ENCODE measurements at places on chromosomes 11 and 22.

DNA sequence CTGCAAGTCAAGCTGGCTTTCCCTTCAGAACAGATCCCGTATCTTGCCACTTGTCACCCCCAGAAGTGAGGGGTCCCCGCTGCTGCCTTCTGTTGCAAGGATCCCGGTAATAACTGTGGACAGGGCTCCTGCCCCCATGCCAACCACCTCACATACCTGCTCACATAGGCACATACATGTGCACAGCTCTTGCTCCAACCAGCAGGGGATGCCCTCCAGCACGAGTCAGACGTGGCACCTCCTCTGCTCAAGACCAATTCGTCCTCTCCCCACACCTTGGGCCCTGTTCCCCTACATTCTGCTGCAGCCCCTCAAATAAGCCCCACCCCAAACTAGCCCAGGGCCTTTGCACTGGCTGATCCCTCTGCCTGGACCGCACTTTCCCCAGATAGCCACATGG, 163.3 kb downstream of the CRYBB2 start:
- no peak for DNase-seq

DNA sequence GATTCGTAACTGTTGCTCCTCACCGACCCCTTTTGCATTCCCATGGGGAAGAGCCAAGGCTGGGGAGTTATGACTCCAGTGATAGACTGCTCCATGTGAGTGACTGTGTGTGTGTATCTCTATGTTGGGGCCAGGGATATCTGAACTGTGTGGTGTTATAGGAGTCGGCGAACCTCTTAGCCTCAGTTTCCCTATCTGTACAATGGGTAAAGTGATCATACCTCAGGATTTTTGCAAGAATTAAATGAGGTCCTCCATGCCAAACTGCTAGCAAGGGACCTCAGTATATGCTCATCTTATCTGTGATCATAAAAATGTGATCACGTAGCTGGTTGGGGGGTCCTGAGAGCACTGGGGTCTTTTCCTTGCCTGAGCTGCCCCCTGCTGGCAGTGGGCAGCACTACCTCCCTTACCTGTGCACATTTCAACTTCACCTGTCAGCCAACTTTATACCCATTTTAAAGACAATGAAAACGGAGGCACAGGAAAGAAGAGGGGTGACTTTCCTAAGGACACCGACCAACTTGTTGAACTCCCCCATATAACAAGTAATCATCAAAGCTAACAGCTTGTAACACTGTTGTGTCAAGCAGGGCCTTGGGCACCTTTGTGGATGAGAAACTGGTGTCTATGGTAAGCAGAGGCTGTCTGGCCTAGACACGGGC, 1.4 kb upstream of the DPP3 start:
- no peak for DNase-seq

DNA sequence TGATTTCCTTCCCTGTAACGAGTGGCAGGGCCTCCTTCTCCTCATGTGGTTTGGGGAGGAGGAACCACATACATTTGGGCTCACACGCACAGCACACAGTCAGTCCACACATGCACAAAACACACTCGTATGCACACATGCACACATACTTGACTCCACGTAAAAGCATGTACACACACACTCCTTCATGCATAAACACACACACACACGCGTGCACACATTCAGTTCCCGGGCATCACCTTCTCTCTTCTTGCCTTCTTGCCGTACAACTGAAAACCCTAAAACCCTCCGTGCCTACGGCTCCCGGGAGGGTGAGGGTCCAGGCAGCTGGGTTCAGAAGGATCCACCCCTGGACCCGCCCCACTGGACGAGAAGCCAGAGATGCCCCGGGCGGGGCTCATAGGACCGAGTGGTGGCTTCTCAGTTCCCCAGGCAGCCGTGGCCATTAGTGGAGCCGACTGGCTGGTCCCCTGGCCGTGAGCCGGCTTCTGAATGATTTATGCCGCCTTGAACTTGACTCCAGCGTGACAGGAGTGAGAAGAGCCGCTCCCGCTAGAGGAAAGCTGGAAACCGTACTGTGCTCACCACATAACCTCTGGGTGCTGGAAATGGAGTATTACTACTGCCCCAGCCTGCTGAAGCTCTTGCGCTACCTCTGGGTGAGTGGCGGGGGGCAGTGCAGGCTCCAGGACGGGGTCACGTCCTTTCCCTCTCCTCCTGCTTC, 117.4 kb downstream of the KIAA1671 start:
- DNase-seq = no peak

DNA sequence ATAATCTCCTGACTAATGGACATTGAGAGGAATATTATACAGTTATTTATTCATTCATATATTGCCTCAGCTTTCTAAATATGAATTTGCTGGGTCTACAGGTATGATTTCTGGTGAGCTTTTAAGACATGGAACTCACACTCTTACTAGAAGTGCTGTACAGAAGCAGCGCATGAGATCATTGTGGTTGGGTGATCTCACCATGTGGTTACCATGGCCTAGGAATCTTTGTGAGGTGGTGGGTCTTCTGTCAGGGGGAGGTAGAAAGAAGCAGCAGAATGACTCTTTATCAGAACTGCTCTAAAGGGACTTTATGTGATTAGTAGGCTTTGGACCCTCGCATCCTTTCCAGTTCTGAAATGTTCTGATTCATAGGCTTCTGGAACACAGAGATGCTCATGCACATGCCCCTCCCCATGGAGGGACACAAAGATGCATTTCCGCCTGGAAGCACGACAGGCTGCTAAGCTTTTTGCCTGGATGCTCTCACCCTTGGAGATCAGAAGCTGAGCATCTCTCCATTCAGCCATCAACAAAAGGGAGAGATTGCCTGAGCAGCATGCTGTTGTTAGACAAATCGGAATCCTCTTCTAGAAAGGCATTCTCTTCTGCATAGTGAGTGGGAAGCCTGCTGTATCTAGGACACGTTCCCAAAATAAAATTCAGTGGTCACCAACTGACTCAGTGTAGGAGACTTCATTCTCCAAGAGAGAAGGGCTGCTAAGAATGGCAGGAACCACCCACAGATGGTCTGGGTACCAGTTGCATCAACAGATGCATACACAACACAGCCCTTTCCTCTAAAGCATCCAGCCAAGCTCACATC, 51.3 kb downstream of the KIRREL3 start:
- DNase-seq = no peak

DNA sequence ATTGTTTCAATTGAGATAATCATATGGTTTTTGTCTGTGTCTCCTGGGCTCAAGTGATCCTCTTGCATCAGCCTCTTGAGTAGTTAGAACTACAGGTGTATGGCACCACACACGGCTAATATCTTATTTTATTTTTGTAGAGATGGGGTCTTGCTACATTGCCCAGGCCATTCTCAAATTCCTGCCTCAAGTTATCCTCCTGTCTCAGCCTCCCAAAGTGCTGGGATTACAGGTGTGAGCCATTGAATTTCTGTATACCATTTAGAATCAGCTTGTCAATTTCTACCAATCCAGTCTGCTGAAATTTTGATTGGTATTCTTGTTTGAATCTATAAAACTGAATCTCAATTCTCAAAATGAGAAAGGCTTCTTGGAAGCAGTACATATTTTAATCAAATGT, 10.4 kb upstream of the KAT5 start:
- no peak for DNase-seq

- DNase-seq = no peak
These were observed 387.9 kb downstream of the BUD13 start for GRCh38 chr11:116384876-116385275.
